T-helper 17 cell (primary cell): ENCODE measurements at places on chromosomes 1 and 21.

- DNase-seq = no peak
Observed at GRCh38 chr1:230849451-230850224, 18.7 kb downstream of the C1orf198 start.

- no peak for DNase-seq
Observed at GRCh38 chr1:100523038-100523652, 14.8 kb upstream of the GPR88 start.

DNA sequence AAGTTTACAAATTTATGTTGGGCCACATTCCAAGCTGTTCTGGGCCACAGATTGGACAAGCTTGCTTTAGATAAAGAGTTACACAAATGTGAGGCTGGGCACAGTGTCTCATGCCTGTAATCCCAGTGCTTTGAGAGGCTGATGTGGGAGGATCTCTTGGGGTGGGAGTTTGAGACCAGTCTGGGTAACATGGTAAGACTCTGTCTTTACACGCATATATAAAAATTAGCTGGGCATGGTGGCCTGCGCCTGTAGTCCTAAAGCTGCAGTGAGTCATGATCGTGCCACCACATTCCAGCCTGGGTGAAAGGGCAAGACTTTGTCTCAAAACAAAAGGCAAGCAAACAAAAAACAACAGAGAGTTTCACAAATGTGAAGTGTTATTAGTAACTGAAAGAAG lies 5.9 kb upstream of the VCAM1 start:
- no peak for DNase-seq

GRCh38 chr21:42347601-42348327 lies 3.0 kb downstream of the TFF2 start:
- no peak for DNase-seq

DNA sequence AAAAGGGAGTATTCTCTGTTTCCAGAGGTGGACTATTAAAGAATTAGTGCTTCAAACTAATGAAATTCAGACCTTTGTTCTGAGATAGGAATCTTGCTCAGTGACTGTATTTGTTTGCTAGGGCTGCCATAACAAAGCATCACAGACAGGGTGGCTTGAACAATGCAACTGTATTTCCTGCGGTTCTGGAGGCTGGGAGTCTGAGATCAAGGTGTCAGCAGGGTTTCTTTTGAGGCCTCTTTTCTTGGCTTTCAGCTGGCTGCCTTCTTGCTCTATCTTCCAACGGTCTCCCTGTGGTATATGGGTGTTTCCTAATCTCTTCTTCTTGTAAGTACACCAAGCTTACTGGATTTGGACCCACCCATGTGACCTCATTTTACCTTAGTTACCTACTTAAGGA lies 264.6 kb upstream of the PROX1 start:
- DNase-seq = no peak

- DNase-seq = no peak
Observed at GRCh38 chr1:147169840-147170674, 2.2 kb downstream of the PRKAB2 start.

DNA sequence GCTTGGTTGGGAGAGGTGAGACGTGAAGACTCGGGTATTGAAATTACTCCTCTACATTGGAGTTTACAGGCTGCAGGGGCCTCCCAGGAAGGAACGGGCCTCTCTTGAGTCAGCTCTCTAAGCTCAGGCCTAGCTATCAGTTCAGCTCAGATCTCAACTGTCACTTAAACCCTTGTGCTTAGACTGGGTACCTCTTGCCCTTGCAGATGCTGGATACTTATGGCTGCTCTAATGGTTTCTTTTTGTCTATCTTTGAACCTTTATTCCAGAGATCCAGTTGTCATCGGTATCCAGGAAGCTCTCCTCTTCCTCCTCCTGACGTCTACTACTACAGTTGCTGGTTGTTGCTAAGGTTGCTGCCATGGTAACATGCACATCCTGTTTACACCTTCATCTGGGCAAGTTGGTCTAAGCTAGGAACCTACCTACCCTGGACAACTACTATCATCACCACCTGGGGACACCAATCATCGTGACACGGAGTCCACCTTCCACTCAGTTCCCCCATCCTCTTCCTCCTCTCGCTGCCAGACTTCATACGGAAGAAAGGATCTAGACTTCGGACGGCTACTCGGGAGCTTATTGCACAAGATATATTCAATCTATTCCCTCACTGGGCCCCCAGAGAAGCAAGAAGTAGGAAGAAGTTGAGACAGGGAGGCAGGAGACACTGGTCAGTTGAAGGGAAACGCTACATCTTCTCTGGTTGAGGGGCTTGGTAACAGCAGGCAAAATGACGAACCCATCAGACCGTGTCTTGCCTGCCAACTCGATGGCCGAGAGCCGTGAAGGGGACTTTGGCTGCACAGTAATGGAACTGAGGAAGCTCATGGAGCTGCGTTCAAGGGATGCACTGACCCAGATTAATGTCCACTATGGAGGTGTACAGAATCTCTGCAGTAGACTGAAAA lies 56.1 kb downstream of the ATP2B4 start:
- peak; percentile 59 for DNase-seq
